ENCODE measurements at places on chromosomes 2 and 18.

DNA sequence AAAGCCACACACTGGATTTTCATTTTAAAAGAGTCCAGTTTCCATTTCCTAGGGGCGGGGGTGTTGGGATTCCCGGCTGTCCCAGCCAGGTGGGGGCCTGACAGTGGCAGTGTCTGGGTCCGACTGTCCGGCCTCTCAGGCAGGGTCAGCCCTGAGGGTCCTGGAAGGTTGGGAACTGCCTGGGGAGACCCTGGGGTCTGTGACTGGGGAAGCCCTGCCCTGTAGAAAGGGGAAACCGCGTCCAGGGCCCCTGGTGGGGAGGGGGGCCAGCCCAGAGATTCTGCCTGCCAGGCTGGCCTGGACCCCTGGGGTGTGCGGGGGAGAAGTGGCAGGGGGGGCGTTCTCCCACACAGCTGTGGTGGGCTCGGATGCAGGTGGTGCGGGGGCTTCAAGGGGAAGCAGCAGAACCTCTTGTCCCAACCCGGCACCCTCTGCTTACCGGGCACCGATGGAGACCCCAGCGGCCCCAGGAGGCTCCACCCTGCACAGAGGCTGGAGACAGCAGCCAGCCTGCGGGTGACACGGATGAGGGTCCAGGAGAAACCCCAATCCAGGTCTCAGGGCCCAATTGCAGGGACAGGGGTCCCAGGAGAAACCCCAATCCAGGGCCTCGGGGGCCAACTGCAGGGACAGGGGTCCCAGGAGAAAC, 4.9 kb downstream of the RTP5 start:
- no peak for DNase-seq

DNA sequence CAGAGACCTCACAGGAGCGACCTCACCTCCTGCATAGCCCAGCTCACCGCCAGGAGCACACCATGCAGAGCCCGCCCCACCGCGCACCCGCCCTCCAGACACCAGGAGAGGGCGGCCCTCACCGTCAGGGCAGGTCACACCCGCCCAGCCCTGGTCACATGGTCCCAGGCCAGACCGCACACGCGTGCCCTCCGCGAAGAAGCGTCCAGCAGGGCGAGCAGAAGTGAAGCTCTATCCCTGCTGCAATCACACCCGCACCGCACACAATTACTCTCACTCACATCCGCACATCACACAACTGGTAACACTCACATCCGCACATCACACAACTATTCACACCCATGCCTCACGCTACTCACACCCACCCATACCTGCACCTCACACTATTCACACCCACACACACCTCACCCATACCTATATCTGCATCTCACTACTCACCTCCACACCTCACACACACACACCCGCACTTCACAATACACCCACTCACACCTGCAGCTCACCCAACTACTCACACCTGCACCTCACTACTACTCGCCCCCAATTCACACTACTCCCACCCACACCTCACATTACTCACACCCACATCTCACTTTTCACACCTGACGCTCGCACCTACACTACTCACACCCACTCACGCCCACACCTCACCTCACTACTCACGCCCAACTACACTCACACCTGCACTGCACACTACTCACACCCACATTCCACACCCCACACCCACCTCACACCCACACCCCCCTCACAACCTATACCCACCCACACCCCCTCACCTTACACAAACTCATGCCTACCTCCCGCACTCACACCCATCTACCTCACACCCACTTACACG, 242.0 kb downstream of the HDAC4 start:
- no peak for DNase-seq

- no peak for DNase-seq
Observed at GRCh38 chr2:23363831-23364230, 21.1 kb upstream of the KLHL29 start.

GRCh38 chr2:29246383-29247300, 131.4 kb downstream of the CLIP4 start:
- DNase-seq = no peak

- DNase-seq = no peak
Observed at GRCh38 chr2:199946196-199946595, 9.1 kb downstream of the TYW5 start.

- DNase-seq = no peak
Observed at GRCh38 chr2:107809835-107810234, 16.9 kb upstream of the RGPD4 start.

DNA sequence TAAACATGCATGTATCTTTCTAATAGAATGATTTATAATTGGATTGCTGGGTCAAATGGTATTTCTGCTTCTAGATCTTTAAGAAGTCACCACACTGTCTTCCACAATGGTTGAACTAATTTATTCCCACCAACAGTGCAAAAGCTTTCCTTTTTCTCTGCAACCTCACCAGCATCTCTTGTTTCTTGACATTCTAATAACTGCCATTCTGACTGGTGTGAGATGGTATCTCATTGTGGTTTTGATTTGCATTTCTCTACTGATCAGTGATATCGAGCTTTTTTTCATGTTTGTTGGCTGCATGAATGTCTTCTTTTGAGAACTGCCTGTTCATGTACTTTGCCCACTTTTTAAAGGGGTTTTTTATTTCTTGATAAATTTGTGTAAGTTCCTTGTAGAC, 182.5 kb downstream of the ANKRD44 start:
- peak; percentile 52 for DNase-seq

GRCh38 chr2:236768393-236769140, 198.9 kb downstream of the ACKR3 start:
- DNase-seq = no peak

Data from CD4-positive, alpha-beta T cell treated with Interleukin-4 for 4 hours (primary cell).